CD4-positive, alpha-beta T cell treated with Interleukin-15 for 1 hour (primary cell): ENCODE measurements at places on chromosomes 2 and 18.

DNA sequence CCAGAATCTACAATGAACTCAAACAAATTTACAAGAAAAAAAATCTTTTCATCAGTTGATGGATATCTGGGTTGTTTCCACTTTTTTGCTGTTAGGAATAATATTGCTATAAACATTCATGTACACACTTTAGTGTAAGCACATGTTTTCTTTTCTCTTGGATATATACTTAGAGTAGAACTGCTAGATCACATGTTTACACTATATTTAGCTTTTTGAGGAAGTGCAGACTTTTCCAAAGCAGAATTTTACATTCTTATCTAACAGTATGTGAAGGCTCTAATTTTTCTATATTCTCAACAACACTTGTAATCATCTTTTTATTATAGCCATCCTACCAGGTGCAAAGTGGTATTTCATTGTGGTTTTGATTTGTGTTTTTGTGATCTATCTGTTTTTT, 103.6 kb upstream of the RMP24 start:
- DNase-seq = no peak

- DNase-seq = no peak
Observed at GRCh38 chr18:46209161-46209560, 105.0 kb downstream of the HAUS1 start.

- DNase-seq = no peak
Observed at GRCh38 chr2:164722616-164723338, 101.5 kb upstream of the GRB14 start.

DNA sequence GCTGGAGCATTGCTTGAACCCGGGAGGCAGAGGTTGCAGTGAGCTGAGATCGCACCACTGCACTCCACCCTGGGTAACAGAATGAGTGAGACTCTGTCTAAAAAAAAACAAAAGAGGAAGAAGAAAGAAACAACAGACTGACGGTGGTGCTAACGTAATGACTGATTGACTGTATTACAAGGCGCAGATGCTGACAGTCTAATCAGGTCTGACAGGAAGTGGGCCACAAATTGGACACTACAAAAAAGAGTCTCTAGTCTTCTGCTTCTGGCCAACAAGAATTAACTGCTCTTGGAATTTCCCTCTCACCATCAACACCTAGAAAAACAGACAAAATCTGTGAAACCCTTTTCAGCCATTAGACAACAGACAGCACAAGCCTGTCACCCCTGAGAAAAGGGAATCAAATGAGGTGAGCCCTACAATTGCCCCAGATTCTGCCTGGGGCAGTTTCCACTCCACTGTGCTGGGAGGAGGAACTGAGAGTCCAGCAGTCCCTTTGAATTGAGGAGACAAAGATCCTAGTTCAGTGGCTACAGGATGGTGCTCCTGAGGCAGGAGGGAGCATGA, 43.3 kb downstream of the SNED1 start:
- peak; percentile 53 for DNase-seq

DNA sequence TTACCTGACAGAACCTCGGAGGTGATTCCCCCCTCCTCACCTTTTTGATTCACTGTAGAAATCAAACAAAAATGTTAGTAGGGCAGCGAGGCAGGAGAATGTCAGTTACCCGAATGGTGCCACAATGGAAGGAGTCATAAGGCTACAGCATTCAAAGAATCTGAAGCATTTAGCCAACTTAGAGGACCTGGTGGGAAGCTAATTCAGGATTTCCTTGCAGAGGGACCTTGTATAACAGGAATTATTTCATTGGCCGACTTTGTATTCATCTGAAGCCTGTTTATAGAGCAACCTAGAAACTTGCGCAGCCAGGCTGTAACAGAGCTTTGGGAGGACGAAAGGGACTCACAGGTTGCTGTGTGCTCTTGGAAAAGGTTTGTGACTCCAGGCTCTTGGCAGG, 129.1 kb upstream of the MMADHC start:
- no peak for DNase-seq

DNA sequence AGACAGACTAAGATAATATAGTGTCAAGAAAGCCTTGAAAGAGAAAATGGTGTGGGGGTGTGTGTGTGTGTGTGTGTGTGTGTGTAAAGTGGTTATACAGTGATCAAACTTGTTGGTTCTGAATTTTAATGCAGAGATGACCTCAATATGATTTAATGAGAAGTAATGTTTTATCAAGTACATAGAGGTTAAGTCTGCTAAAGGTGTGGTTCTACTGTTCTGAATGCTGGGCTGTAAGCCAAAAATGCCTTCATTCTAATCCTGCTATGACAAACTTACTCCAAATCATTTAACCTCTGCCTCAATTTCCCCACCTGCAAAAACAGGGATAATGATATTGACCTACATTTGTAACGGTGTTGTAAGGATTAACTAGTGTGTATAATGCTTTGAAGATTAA, 87.9 kb downstream of the WDPCP start:
- no peak for DNase-seq

DNA sequence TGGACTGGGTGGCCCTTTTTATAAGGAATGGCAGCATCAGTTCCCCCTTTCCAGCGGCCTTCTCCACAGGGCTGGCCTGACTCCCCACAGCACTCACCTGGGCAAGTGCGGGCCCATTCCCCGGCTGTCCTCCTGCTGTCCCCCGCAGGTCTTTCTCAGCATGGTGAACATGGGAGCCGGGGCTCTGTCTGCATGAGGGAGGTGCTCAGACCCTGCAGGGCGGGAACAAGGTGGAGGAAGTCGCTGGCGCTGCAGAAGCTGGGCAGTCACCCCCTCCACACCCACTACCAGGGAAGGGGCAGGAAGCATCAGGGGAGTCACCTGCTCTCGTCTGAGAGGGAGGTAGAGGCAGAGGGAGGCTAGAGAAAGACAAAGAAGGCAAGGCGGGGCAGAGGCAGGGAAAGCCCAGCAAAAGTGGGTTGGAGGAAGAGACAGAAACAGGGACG, 12.2 kb downstream of the HES6 start:
- no peak for DNase-seq

- no peak for DNase-seq
Observed at GRCh38 chr2:218393750-218394290, 5.8 kb upstream of the CTDSP1 start.

DNA sequence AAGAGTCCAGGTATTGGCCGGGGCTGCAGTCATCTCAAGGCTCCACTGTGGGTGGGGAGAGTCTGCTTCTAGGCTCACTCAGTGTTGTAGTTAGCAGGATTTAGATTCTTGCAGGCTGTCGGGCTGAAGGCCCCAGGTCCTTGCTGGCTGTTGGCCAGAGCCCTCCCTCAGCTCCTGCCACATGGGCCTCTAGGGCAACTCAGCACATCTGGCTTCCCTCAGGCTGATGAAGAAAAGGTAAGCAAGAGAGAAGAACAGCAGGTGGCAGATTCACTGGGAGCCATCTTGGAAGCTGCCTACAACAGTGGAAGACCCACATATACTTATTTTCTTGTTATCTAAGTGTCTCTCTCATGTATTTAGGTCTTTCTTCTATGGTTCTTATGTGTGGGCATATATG, 4.3 kb downstream of the MRPS9 start:
- DNase-seq = no peak

GRCh38 chr2:36356298-36356989, 866 bp downstream of the CRIM1 start:
- peak; percentile 25 for DNase-seq

GRCh38 chr2:28209864-28210263, 182.8 kb upstream of the FOSL2 start:
- no peak for DNase-seq

DNA sequence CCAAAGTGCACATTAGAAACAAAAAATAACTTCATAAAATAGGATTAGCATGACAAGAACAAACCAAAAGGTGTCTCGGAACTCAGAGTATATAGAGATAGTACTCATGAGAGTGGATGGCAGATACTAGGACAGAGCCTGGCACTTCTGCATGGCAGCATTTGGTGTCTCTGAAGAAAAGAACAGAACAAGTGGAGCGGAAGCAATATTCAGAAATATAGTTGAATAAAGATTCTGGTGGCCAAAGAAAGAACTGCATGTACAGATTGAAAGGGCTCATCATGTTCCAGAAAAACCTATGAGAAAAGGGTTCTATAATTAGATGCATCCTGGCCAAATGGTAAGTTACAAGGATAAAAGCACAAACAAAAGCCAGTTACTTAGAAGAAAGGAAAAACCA, 90.9 kb downstream of the CCDC138 start:
- DNase-seq = no peak

DNA sequence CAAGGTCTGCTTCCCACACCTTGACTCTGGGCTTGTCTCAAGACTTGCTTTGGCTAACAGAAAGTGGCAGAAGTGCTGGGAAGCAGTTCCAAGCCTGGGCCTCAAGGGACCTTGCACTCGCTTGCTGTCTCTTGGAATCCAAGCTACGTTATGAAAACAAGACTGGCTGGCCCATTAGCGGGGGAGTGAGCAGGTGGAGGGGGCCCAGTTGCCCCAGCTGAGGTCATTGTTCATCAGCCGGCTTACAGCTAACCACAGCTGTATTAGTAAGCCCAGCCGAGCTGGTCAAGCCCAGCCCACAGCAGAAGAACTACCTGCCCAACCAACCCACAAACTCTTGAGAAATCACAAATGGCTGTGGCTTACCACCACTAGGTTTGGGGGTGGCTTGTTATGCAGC, 63.1 kb downstream of the MARCO start:
- no peak for DNase-seq

- no peak for DNase-seq
Observed at GRCh38 chr2:200483729-200484198, 26.1 kb downstream of the KCTD18 start.

DNA sequence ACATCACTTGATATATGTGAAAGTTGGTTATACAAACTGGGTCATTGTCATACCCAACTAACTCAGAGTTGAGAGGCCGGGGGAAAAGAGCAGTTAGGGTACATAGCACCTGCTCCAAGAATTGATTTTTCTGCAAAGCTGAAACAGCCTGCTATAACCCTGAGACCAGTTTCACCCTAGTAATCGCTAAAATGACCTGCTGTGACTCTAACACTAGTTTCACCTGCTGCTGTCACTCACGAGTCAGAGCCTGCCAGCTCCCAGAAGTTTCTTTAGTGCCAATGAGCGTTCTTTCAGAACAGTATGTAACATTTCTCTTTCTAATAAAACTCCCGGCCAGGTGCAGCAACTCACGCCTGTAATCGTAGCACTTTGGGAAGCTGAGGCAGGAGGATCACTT, 28.0 kb downstream of the SRSF7 start:
- no peak for DNase-seq

GRCh38 chr2:77479895-77480294, 42.3 kb downstream of the LRRTM4 start:
- DNase-seq = no peak

- DNase-seq = no peak
Observed at GRCh38 chr2:129819855-129820254, 159.6 kb upstream of the RAB6C start.

- no peak for DNase-seq
Observed at GRCh38 chr18:7370802-7371201, 139.9 kb downstream of the LRRC30 start.

GRCh38 chr2:194060269-194060668, 1596.8 kb upstream of the SLC39A10 start:
- DNase-seq = no peak

GRCh38 chr2:75513616-75514170, 47.0 kb downstream of the EVA1A start:
- no peak for DNase-seq

DNA sequence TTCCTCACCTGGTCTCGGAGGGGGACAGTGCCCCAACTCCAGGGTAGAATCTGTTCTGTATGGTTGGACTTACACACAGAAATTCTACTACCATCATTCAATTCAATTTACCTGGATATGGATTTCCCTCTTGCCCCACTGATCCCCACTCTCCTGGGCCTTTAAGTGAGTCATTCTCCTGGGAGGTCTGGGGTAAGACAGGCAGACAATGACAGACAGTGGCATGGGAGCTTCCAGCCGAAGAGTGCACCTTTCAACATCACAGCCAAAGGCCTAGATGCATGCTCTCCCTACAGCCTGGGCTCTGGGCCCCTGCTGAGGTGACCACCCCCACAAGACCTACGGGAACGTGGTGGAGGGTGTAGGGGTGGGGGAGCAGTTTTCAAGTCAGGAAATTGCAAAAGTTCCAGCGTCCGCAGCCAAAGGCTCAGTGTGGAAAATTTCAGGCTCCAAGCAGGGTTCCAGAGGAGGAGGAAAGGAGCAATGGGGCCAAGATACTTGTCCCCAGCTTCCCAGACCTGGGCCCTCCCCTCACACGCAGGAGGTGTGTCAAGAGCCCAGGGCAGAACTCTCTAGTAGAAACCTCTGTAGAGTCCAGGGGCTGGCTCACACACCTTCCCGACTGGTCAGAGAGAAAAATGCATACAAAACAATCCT, 296.4 kb downstream of the CYP26B1 start:
- DNase-seq = no peak

- no peak for DNase-seq
Observed at GRCh38 chr2:237261327-237261726, 152.6 kb downstream of the COL6A3 start.

DNA sequence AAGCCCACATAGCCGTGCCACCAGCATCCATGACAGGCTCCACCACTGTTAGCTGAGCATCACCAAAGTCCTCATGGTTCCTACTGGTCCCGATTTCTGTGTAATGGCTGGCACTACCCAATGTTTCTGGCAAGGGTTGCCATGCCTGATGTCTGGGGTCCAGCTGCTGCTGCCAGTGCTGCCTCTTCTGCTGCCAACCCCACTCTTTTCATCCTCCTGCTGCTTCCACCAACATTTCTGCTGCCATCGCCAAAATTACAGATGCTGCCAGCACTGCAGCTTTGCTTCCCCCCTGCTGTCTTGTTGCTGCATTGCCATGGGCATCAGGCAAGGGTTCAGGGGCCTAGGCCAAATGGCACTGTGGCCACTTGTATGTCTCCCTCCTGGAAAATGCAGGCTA, 152.9 kb downstream of the LRRTM1 start:
- no peak for DNase-seq

DNA sequence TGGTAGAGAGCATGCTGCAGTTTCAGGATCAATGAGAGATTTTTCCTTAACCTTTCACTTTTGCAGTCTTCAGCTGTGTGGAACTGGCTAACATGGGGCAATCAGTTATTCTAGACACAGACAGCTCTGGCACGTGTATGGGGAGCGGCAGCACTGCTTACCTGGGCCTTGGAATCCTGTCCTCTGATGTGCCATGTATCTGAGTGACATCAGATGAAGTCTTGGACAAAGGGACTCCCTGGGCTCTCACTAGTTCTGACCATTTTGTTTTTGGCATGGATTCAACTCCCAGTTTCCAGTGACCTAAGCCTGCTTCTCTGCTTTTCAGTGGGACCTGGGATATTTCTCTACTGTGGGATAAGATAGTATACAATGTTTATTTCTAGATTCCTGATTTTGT, 54.3 kb downstream of the RNF144A start:
- no peak for DNase-seq
